ENCODE measurements at places on chromosomes 3 and 15.

DNA sequence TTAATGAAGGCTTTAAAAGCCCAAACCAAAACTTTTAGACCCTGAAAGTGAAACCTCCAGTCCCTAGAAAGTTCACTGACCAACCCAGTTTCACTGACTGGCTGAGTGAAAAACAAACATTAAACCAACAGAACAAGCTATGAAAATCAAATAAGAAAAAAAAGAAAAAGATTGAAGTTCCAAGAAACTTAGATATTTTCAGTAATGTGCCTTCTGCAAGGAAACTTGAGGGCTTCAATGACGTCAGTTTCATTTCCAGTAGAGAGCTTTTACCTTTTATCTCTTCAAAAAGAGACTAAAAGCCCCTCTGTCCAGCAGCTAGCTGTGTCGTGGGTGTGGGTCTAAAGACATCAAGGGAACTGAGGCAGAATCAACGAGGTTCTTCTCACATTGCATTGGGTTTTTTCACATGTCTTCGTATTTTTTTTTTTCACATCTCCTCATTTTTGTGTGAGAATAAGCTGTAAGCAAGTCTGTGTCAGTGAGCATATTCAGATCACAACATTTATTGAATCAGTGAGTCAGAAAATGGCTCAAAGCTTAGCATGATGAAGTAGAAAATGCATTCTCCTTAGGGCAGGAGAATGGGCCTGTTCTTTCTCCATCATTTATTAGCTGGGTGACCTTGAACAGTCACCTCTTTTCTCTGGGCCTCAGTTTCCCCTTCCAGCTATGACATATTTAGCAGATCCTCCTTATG is 54.8 kb upstream of the BCL6 start:
- DNase-seq = no peak

- no peak for DNase-seq
These were observed 25.7 kb downstream of the DNAH12 start for GRCh38 chr3:57518276-57518915.

DNA sequence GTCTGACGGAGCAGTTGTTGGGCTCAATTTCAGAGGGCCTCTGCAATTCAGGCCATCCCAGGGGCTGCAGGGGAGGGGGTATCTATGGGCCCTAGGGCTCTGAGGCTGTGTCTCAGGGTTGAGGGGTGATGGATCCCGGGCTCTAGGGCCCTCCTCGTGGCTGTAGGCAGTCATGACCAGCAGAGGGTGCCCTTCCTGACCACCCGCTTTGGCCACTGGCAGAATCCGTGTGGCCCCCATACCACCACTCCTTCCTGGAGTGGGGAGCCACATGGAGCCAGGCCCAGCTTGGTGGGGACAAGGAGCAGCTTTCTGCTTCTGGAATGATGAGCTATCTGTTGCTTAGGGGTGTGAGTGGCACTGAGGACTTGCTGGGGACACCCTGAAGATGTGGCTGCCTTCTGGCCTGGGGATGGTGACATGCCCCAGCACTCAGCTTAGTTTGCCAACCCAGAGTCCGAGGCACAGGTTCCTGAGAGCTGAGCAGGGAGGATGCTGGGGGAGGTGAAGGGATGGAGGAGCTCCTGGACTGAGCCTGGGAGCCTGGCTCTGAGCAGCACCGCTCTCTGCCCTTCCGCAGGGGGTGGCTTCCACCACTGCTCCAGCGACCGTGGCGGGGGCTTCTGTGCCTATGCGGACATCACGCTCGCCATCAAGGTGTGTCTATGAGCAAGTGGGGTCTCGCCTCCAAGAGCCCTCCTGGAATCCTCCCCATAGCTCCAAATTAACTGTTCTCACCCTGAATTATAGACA is 20.2 kb downstream of the HDAC11 start:
- no peak for DNase-seq

DNA sequence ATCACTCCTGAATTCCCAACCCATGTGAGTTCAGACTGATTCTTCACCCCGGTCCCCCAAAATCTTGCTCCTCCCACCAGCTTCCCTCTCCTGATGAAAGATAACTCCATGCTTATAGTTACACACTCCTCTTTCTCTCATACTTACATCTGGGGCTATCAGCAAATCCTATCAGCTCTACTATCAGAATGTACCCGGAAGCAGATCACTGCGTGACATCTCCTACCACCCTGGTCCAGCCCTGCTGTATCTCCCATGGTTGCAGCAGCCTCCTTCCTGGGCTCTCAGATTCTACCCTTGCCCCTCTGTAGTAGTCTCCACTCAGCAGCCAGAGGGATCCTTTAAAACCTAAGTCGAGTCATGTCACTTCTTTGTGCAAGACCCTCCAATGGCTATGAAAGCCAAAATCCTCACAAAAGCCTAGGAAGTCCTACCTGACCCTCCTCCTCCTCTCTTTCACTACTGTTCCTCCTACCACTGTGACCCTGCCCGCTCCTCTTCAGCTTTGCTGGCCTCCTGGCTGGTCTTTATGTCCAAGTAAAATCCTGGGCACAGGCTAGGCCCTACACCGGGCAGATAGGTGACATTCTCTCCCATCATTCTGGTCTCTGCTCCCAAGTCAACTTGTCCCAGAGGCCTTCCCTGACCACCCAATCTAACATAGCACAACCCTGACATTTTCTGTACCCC is 16.2 kb downstream of the XIRP1 start:
- no peak for DNase-seq

DNA sequence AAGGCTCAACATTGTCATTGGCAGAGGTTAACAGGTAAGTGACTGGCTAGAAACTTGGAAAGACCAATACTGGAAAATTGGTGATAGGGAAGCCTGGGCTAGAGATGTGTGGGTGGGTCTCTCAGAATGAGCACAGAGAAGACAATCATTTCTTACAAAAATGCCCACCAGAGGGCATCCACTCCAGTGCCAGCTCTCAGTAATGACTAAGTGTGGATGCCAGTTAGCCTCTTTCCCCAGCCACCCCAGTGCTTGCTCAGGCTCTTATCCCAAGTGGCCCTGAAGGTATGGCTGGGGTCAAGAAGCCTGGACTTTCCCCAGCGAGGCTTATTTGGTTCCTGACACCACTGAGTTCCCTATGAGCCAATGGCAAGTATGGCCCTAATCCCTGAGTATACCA is 115.9 kb upstream of the ST8SIA2 start:
- peak; percentile 46 for DNase-seq

Data from kidney (tissue), 22 donors.